ENCODE measurements at places on chromosomes 6 and 20.

DNA sequence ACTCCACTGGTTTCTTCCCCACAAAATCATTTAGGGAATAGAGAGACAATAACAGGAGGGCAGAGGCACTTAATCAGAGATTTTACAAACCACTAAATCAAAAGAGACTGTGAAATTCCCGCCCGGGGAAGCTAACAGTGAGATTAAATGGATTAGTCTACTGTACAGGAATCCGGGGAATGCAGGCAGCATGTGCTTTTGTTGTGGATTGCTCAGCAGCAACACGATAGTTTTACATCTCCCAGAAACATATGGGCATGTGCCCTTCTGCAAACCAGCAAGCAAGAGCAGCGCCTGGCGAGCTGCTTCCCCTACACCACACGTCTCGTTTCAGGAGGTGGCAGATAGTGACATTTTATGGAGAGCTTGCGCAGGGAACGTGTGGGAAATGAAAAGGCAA is 382.3 kb downstream of the CD83 start:
- peak; percentile 96 for DNase-seq

DNA sequence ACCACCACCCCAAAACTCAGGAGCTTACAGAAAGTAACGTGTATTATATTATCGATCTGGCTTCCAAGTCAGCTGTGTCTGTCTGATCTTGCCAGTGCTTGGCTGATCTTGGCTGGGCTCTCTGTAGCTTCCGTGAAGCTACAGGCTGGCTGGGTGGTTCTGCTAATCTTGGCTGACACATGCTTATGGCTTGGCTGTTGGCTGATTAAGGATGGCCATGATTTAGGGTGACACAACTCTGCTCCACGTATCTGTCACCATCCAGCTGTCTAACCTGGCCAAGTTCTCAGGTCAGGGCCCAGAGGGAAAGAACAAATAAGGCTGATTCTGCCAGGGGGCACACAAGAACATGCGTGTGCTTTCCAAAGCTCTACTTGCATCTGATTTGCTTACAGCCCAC is 64.7 kb upstream of the PRL start:
- no peak for DNase-seq

DNA sequence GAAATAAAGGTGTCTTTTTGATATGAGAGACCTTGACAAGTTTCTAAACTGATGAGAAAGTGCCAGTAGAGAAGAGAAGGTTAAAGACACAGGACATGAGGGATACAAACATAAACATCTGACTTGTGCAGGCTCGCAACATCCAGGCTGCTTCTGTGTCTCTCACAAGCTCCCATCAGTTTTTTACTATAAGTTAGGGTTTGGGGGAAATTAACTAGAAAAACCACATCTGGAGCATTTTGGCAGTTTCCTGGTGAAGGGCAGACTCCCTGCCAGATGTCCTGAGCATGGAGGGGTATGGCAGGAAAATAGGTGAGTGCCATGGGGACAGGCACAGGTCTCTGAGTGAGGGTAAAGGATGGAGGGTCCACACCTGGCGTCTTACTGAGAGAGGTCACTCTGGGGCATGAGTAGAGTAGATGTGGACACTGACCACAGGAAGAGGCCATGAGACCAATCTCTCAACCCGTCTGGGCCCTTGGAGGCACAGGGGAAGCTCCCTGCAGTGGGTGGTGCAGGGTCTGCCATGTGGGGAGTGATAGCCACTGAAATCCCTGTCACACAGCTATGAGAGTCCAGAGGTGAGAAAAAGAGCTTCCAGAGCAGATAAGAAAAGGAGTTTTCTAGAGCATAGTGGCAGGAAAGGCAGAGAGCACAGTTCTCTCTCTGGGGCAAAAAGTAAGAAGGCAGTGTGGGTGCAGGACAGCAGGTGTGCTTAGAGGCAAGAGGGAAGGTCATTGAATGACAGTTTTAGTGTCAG is 193.3 kb upstream of the SYNDIG1 start:
- DNase-seq = no peak

DNA sequence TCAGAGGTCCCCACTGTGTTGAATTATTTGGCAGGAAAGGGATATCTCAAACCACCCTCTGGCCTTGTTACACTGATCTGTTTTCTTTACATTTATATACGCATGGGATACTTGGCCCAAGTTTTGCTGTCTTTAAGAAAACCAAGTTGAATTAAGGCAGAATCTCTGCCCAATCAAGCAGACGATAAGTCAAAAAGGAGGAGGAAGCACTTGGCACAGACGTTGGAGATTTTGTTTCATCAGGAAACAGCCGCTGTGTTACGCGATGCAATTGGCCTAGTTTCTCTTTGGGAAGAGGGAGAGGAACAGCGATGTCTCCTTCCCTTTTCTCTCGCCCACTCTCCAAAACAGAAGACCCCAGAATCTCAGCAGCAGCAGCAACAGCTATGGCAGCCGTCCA is 20.2 kb upstream of the NAA20 start:
- no peak for DNase-seq

- DNase-seq = no peak
These were observed 6.0 kb downstream of the SDC4 start for GRCh38 chr20:45341939-45342854.

DNA sequence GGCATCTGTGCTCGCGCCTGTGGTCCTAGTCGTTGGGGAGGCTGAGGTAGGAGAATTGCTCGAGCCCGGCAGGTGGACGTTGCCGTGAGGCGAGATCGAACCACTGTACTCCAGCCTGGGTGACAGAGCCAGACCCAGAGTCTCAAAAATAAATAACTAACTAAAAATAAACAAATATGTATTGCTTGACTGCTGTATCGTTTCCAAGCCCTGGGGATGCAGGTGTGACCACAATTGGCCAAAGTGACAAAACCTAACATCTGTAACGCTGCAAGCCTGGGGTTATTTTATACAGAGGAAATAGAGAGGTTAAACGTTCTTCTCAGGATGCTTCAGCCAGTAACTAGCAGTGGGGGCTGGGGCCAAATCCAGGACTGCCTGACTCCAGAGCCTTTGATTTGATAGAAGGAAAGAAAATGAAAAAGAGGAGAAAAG is 1.9 kb upstream of the SRSF3 start:
- no peak for DNase-seq

DNA sequence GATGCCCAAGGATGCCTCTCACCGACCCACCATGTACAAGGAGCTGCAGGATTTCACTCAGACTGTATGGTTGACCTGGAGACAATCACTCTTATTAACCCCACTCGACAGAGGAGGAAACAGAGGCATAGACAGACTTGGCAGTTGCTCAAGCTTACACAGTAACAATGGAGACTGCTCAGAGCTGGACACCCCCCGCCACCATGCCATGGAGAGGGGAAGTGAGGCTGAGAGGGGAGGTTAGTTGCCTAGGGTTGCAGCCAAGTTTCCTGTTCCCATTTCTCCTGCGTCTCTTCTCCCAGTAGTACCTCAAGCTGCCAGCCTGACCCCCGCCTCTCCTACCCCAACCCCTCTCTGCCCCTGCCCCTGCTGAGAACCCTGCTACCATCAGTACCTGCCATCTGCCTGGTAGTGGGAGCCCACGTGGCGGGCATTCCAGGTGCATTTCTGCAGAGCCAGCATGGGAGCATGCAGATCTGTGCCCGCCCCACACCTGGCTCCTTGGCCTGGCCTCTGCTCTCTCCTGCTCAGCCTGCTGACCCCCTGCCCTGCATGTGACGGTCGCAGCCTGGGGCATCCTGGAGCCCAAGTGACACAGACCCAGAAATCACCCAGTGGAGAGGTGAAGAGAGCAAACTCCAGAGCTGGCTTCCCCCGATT is 157.7 kb downstream of the PREX1 start:
- no peak for DNase-seq

DNA sequence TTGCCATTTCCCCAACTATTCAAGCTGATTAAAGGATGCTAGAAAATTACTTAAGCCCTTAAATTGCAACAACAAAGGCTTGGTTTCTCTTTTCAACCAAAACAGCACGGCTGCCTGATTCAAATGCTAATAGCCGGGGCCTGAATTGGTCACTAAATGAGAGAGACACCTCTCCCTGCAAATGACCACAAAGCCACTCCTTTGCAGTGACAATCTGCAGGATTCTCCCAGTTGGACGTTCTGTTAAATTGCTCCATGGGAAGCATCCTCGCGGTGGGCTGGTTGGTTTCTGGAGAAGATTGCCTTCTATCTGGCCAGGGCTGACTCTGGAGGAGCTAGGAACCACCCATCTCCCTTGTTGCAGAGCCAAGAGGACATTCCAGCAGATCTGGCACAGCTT is 29.7 kb upstream of the TBXT start:
- no peak for DNase-seq

DNA sequence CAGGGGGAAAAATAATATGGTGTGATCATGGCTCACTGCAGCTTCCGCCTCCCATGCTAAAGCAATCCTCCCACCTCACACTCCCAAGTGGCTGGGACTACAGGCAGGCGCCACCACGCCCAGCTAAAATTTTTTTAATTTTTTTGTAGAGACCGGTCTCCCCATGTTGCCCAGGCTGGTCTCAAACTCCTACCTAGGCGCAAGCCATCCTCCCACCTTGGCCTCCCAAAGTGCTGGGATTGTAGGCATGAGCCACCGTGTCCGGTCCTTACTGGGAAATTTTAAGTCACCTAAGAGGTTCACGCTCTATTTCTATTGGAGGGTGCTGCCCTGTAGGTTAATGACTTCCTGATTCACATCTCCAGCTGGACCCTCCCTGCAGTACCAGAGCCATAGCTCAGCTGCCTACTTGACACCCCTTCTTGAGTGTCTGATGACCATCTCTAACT is 626 bp upstream of the CDK5RAP1 start:
- DNase-seq = no peak

DNA sequence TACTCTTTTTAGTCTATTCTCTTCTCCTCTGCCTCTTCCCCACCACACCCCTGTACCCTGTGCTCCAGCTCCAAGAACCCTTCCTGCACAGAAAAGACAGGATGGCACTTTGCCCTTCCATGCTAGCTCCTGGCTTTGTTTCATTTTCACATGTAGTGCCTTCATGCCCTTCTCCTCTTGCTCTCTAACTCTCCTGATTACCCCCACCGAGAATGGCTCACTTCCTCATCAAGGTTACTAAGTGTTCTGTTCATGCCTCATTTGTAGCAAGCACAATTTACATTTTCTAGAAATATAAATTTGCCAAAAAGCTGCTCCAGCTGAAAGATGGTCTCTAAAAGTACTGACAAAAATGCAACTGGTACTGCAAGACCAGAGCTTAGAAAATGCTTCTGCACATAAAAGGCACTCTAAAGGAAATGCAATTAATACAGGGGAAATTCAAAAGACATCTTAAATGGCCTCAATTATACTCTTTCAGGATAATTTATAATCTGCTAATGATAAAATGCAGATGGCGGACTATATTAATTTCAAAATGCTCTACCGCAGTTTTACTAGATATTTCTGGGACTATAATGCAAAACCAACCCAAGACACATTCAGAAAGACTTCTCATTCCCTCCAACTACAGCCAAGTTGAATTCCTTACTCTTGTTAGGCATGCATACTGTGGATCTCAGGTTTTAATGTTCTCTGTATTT is 570.2 kb downstream of the PRKN start:
- peak; percentile 10 for DNase-seq

DNA sequence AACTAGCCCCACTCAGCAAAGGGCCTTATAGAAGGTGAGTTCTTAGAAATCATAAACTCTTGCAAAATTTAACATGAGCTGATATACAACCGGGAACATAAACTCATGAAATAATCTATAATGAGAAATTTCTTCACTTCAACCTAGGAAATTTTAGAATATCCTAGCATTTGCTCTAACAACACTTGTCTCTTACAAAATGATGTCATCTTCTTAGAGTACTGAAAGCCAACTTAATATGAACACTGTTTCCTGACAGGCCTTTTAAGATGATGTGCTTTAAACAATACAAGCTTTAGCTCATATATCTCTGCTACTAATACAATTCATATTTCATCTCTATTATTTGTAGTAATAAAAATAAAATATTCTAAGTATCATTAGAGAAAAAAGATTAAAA is 932 bp downstream of the PACRG start:
- DNase-seq = no peak

- DNase-seq = no peak
These were observed 23.9 kb downstream of the QKI start for GRCh38 chr6:163438298-163438939.
